ENCODE measurements at places on chromosomes 1 and 21.
A peak's percentile ranks its signal among the peaks of the same experiment; 100 is the strongest.

DNA sequence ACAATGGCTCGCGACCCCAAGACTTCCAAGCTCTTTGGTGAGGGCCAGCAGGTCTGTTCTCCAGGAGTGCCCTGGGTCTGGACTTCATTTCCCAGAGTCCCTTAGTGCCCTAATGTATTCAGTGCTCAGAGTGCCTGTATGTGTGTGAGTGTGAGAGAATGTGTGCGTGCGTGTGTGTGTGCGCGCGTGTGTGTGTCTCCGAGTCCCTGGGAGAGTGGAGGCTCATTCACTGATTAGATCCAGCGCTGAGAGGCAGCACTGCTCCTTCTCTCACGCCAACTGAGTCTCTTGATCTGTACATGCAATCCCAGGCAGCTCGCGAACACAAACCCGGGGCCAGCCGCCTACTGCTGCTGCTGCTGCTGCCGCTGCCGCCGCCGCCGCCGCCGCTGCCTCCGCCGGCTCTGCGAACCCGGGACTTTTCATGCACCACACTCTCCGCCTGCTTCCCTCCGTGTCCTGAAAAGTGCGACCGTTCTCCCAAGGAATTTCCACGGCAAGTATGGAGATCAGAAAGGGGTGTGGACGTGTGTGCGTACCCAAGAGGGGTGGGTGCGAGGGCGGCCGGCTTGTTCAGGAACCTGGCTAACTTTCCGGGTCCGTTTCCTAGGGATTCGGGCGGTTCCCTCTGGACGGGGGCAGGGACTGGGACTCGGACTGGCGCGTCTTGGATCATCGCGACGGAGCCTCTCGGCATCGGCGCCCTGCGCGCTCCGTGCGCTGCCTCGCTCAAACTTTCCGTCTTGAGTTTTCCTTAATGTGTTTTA is at the start of gene RNF220:
TSS of gene RNF220 (plus strand) at position 225 of the 767 bp plus-strand sequence.
- DNase-seq, result peak; percentile 52

GRCh38 chr1:19708567-19709110 is 44.0 kb downstream of the HTR6 start:
- no peak for DNase-seq

DNA sequence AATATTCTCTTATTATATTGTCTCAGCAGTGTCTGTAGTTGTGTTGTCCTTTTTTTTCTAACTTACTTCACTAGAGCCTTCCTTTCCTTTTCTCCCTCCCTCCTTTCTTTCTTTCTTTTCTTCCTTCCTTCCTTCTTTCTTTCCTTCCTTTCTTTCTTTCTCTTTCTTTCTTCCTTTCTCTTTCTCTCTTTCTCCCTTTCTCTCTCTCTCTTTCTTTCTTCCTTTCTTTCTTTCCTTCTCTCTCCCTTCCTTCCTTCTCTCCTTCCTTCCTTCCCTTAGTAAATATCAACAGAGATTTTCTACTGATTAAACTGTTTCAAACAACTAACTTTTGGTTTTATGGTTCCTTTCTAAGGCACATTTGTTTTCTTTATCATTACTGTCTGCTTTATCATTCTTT is 43.1 kb upstream of the PGBD5 start:
- DNase-seq, result no peak

- no peak for DNase-seq
Measured at GRCh38 chr21:32592929-32593502, 7.7 kb upstream of the TCP10L start.

- peak; percentile 97 for DNase-seq
Measured at GRCh38 chr21:29299916-29300806, 1.4 kb downstream of the BACH1 start.

DNA sequence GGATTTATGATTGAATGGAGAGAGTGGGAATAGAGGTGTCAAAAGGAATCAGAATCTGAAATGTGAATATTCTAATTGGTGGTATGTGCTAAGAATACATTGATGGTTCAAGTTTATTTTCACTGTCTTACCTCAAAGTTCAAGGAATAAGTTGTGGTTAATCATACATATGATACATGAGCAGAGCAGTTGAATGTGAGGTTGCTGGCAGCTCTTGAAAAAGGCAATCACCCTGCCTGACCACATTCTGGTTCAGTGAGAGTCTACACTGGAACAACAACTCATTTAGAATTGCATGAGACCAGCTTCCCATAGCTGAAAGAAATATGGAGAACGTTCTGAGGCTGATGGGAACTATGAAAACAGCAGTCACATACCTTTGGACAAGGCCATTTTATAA is 68.3 kb upstream of the ARHGAP29 start:
- peak; percentile 85 for DNase-seq

GRCh38 chr21:44582055-44582454 is 1.7 kb upstream of the KRTAP10-5 start:
- no peak for DNase-seq

Measured in IMR-90 (cell line).